Activated T-helper 2 cell treated with anti-CD3 and anti-CD28 coated beads, Interferon-gamma antibody, Interleukin-2, Interleukin-4, amounts not matched to agents 10 μg/mL and 5 μg/mL and 100 μg/mL, durations not matched to agents 14 hours and 24 hours and 36 hours (primary cell): ENCODE measurements at places on chromosomes 13 and 19.

GRCh38 chr19:49678985-49679770, 2.1 kb downstream of the PRMT1 start:
- no peaks in the 10 kb centered on the region for H3K27me3 ChIP-seq
- peak overlapping the region; percentile 93 for H3K4me3 ChIP-seq
- peaks cover 19% of the 10 kb centered on the region for H3K4me1 ChIP-seq
- DNase-seq: no peak

- no peak for DNase-seq
- H3K27ac ChIP-seq: peak overlapping the region; percentile 4
- H3K27me3 ChIP-seq: no peaks in the 10 kb centered on the region
- peaks cover 48% of the 10 kb centered on the region for H3K4me1 ChIP-seq
- peaks cover 19% of the 10 kb centered on the region for H3K36me3 ChIP-seq
These were observed 128.8 kb downstream of the ZDHHC20 start for GRCh38 chr13:21330126-21330861.

- H3K27ac ChIP-seq: peak overlapping the region; percentile 97
- DNase-seq: peak; percentile 58
- H3K36me3 ChIP-seq: peaks cover 43% of the 10 kb centered on the region
- H3K27me3 ChIP-seq: no peaks in the 10 kb centered on the region
- H3K4me1 ChIP-seq: peaks cover 41% of the 10 kb centered on the region
These were observed 697 bp downstream of the HSPH1 start for GRCh38 chr13:31160857-31161556.

- H3K4me1 ChIP-seq: peaks cover 17% of the 10 kb centered on the region
- H3K36me3 ChIP-seq: no peaks in the 10 kb centered on the region
These were observed 78.4 kb upstream of the DIAPH3 start for GRCh38 chr13:60242043-60242595.

GRCh38 chr13:24784319-24784718, 20.4 kb downstream of the RNF17 start:
- H3K36me3 ChIP-seq: no peaks in the 10 kb centered on the region
- peaks cover 42% of the 10 kb centered on the region for H3K27me3 ChIP-seq
- peaks cover 2% of the 10 kb centered on the region for H3K4me1 ChIP-seq
- H3K27ac ChIP-seq: no peak overlapping the region
- H3K4me3 ChIP-seq: no peak overlapping the region
- DNase-seq: no peak

DNA sequence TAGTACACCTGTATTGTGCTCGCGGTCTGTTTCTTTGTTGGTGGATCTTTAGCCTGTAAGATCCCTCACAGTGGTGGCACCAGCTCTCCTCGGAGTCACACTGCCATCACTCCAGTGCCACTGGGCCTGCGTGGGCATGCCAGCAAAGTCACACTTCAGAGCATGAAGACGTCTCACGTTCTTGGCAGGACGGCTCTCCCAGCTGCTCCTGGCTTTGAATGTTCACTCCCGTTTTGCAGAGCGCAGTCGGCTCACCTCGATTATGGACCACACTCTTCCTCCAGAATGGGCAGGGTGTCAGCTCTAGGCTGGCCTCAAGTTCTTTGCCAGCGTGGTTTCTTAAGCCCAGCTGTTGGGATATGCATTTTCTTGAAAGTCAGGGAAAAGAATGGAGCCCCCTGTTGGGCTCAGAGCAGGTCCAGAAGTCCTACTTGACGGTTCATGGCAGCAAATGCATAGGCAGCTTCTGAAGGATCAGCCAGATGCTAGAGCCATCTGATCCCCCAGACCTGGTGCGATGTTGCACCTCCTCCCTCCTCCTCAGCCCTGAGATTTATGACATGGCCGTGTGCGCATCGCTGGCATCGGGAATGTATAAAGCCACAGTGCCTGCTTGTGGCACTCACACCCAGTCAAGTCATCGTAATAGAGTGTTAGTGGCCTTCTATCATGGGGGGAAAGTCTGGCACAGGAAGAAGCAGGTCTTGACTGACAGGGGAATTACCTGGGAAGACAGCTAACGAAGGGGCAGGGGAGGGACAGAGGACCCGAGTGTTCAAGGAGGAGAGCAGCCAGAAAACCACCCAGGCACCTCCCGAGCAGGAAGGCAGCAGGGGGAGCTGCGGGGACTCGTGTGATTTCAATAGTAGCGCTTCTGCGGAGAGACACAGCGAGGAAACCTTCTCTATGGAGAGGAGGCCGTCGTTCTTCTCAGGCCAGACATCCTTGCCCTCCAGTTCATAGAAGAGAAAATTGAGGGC, 40.2 kb upstream of the NPAS1 start:
- no peaks in the 10 kb centered on the region for H3K27me3 ChIP-seq
- no peaks in the 10 kb centered on the region for H3K36me3 ChIP-seq
- H3K4me3 ChIP-seq: no peak overlapping the region
- DNase-seq: no peak

DNA sequence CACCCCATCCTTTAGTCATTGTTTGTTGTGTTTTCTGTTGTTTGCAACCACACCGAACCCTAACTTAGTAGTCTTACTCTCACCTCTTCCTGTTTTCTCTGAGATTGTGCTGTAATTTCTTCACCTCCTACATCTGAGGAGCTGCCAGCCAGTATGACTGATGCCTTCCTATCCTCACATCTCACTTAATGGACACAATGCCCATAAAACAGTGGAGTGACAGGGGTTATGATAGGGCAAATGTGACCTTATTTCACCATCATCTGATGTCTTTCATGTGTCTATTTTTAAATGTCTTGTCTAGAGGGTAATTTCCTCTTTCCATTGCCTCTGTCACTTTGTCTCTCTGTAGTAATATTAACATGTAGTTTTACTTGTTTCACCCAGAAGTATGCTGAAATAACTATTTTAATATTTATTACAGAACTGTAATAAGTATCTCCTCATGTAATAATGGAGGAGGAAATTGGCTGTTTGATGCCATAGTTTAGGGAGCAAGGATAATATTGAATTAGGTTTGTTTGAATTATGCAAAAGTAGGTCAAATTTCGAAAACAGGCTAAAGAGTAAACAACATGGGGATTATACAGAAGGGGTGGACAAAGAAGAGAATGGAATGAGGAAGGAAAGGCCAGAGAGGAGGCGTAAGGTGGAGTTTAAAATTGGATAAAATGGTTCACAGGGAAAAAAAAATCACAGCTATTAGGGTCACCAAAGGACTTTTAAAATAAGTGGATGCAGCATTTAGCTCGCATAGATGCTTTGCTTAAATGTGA, 103.5 kb upstream of the SPRY2 start:
- no peak overlapping the region for H3K4me3 ChIP-seq
- H3K27ac ChIP-seq: no peak overlapping the region
- H3K36me3 ChIP-seq: no peaks in the 10 kb centered on the region

DNA sequence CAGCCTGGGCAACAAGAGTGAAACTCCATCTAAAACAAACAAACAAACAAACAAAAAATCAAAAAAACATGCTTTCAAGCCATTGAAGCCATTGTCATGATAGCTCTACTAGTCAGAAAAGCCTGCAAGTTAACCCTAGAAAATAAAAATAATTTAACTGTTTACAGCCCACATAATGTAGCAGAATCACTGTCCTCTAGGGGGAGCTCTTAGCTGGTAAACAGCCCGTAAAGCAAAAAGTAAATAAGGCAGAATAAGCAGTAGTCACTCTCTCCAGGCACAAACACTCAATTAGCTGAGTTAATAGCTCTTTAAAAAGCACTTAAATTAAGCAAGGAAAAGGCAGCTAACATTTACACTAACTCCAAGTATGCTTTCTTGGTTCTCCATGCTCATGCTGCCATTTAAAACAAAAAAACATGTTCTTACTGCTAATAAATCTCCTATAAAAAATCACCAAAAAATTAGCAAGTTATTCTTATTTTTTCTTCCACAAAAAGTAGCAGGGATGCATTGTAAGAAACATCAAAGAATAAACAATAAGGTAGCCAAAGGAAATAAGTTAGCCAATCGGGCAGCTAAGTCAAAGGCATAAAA, 11.3 kb downstream of the LILRB4 start:
- H3K4me3 ChIP-seq: no peak overlapping the region
- H3K27me3 ChIP-seq: peaks cover 3% of the 10 kb centered on the region
- no peaks in the 10 kb centered on the region for H3K4me1 ChIP-seq
- DNase-seq: no peak
- H3K27ac ChIP-seq: no peak overlapping the region

GRCh38 chr19:5968431-5969373, 9.2 kb downstream of the RANBP3 start:
- DNase-seq: no peak
- H3K4me3 ChIP-seq: no peak overlapping the region
- H3K36me3 ChIP-seq: peaks cover 38% of the 10 kb centered on the region
- peak overlapping the region; percentile 89 for H3K27ac ChIP-seq
- no peaks in the 10 kb centered on the region for H3K27me3 ChIP-seq

DNA sequence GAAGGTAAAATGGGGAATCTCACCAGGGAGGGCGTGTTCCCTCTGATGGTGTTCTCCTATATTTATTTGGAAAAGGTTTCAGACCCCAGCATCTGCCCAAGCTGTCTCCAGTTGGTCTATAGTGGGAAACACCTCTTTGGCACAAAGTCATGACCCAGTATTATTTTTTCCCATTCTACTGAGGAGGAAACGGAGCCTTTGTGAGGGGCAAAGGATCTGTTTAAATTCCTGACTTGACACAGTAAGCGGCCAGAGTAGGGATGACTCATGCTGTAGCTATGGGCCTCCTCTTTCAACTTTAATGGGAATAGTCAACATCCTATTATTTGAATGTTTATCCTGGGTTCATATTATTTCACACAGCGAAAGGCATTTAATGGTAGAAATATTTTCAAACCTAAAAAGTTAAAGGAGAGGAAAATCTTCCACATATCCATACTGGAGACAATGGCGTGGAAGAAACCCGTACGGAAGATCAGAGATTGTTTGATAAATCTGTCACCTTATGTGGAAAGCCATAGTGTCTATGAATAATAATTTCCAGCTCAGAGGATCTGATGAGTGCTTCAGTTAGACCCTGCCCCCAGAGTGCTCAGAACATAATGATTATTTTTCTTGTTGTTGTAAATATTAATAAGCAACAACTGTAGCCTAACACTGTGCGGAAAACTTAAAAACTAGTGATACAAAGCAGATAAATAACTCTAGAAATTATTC, 126.0 kb downstream of the FOXO1 start:
- no peaks in the 10 kb centered on the region for H3K36me3 ChIP-seq
- H3K4me1 ChIP-seq: peaks cover 1% of the 10 kb centered on the region
- no peak overlapping the region for H3K27ac ChIP-seq

GRCh38 chr13:59691501-59692066, 472.1 kb downstream of the DIAPH3 start:
- no peak overlapping the region for H3K27ac ChIP-seq
- H3K4me1 ChIP-seq: no peaks in the 10 kb centered on the region
- H3K27me3 ChIP-seq: no peaks in the 10 kb centered on the region

- H3K4me1 ChIP-seq: peaks cover 10% of the 10 kb centered on the region
- H3K27me3 ChIP-seq: no peaks in the 10 kb centered on the region
- H3K27ac ChIP-seq: no peak overlapping the region
- no peak overlapping the region for H3K4me3 ChIP-seq
- no peak for DNase-seq
These were observed 41.6 kb downstream of the MYO9B start for GRCh38 chr19:17116996-17117702.

DNA sequence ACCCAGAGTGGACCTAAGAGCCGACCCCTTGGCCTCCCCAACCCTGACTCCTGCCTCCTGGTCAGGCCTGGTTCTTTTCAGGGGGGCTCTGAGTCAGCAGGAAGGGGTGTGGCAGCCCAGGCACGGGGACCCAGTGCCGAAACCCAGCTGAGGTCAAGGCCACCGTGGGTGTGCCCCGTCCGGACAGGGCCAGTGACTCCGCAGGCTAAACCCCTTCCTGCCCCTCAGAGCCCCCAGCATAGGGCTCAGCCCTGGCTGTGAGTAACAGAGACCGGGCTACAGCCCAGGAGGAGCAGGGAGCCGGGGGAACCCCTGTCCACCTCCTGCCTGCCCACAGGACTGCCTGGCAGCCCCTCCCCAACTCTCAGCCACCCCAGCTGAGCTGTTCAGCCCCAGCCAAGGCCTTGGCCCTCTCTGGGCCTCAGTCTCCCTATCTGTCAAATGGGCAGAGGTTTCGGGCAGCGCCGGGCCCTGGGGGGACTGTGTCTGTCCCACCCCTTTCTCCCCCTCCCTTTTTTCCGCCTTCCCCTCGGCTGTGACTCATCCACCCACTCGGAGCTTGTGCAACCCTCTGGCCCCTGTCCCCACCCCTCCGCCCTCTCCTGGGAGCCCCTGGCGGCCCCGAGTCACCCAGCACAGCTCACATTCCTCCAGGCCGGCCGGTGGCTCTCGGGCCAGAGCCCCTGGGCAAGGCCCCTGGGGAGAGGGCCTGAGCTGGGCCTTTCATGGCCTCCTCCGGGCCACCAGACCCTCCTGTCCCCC, 8.6 kb downstream of the ZBTB7A start:
- no peak overlapping the region for H3K4me3 ChIP-seq
- DNase-seq: no peak
- peaks cover 9% of the 10 kb centered on the region for H3K4me1 ChIP-seq
- H3K27ac ChIP-seq: peak overlapping the region; percentile 33
- H3K27me3 ChIP-seq: no peaks in the 10 kb centered on the region

DNA sequence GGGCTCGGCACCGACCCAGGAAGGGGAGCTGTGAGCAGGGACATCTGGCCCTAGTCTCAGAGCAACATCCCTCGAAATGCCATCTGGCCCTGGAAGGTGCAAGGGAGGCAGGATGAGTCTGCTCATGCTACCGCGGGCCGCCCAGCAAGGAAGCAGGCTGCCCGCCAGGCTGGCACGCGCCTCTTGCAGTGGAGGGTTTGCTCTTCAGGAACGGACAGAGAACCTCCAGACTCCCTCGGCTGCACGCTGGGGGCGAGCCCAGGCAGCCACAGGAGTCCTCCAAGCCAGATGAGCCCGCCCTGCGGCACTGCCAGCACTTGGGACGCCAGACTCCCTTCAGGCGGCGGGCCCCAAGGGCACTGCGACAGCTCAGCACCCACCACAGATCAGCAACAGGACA, 10.1 kb upstream of the ATP8B3 start:
- no peaks in the 10 kb centered on the region for H3K4me1 ChIP-seq
- no peaks in the 10 kb centered on the region for H3K27me3 ChIP-seq
- H3K4me3 ChIP-seq: no peak overlapping the region
- H3K36me3 ChIP-seq: peaks cover 31% of the 10 kb centered on the region

DNA sequence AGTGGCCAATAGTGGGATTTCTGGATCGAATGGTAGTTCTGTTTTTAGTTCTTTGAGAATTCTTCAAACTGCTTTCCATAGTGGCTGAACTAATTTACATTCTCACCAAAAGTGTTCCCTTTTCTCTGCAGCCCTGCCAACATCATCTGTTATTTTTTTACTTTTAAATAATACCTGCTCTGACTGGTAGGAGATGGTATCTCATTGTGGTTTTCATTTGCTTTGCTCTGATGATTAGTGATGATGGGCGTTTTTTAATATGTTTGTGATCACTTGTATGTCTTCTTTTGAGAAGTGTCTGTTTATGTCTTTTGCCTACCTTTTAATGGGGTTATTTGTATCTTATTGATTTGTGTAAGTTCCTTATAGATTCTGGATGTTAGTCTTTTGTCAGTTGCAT, 48.0 kb downstream of the RNASEH2B start:
- H3K36me3 ChIP-seq: peaks cover 66% of the 10 kb centered on the region
- no peak overlapping the region for H3K4me3 ChIP-seq
- DNase-seq: no peak
- H3K27me3 ChIP-seq: no peaks in the 10 kb centered on the region
- peaks cover 9% of the 10 kb centered on the region for H3K4me1 ChIP-seq
- H3K27ac ChIP-seq: no peak overlapping the region
